ENCODE measurements at places on chromosomes 3 and 15.

GRCh38 chr3:160257606-160258005 is 32.4 kb downstream of the C3orf80 start:
- DNase-seq = no peak

- no peak for DNase-seq
Observed at GRCh38 chr3:10744098-10744465, 71.9 kb upstream of the SLC6A11 start.

DNA sequence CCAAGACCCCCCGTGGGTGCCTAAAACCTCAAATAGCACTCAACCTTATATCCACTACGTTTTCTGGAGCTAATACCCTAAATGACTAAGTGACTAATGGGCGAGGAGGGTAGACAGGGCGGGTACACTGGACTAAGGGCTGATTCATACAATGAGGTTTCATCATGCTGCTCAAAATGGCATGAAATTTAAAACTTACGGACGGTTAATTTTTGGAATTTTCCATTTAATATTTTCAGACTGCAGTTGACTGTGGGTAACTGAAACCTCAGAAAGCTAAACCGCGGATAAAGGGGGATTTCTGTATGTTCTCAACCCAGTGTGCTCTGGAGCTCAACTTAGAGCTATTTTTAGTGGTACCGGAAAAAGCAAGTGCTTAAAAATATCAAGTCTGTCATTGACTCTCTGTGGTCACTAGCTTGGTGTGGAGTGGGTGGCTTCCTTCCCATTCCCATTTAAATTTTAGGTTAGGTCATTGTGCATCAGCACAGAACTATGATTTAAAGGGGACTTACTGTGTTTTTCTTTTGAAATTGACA is 72.9 kb downstream of the LRRC28 start:
- no peak for DNase-seq

DNA sequence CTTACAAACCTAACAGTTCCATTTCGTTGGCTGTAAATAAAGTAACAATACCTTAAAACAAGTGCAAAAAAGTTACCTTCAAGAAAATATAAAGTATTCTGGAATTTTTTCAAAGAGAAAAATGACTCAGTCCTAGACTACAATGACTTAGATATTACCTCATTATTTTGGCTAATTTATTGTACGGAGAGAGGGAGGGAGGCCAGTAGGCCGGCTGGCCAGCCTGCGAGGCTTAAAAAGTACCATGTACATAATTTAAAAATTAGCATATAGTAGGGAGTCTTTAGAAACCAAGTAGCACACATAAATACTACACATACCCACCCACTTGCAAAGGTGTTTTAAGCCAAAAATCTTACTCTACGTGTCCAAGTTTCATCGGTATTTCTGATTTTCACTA is 41.9 kb upstream of the MAP4 start:
- no peak for DNase-seq

- no peak for DNase-seq
Observed at GRCh38 chr15:101044625-101045235, 125.6 kb downstream of the LRRK1 start.

DNA sequence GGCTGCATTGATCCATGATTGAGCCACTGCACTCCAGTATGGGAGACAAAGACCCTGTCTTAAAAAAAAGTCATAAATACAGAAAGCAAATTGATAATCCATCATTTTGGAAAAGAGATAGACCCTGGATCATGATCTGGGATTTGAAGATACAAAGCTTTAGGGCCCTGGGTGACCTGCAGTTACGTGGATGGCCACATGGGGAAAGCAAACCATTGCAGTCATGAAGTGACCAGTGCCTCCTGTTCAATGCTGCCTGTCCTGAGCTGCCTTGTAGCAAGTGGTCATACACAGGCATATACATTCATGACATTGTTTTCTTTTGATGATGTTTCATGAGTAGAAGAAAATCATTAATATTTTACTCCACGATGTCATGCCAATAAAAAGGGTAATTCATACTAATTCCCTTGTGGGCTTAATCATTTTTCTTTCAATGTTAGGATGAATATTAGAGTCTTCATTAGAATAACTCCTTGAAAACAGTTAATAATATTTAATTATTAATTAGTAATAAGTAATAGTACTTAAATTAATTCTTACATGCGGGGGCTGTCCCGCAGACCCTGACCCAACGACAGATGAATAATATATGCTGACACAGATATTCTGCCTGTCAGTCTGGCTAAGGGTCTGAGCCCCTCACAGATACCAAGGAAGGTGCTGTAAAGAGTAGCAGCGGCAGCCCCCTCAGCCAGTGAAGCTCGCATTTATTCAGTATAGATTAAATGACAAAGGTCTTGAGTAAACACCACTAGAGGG is 109.0 kb upstream of the UNC13C start:
- no peak for DNase-seq

DNA sequence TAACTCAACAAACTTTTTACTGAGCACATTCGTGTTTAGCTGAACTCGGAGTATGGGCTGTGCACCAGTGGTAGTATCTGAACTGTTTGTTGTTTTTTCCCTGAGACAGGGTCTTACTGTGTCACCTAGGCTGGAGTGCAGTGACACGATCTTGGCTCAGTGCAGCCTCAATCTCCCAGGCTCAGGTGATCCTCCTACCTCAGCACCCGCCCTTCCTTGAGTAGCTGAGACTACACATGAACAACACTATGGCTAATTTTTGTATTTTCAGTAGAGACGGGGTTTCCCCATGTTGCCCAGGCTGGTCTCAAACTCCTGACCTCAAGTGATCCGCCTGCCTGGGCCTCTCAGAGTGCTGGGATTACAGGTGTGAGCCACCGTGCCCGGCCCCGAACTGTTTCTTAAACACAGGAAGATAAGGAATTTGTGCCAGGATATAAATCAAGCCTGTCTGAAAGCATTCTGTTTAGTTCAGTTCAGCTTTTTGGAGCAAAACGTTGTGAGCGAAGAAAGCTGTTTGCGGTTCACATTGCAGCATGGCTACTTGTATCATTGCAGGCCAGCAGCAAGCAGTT is 40.4 kb upstream of the SKOR1 start:
- DNase-seq = no peak

- DNase-seq = no peak
Observed at GRCh38 chr3:64303401-64303800, 78.1 kb upstream of the PRICKLE2 start.

DNA sequence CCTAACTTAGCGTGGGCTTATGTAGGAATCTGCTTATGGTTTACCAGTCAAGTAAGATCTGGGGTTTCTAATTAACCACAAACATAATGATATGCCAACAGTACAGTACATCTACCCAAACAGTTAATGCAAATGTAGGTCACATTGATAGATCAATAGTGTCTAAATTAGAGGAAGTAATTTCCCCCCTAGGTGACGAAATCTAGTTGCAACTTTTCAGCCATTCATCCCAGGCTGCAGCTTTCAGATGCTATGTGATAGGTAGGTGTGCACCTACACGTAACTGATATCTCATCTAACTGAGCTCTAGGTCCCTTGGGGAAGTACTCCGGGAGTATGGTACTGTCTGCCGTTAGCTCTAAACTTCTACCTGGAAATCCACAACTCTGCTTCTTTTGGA is 57.2 kb downstream of the CRTC3 start:
- no peak for DNase-seq

DNA sequence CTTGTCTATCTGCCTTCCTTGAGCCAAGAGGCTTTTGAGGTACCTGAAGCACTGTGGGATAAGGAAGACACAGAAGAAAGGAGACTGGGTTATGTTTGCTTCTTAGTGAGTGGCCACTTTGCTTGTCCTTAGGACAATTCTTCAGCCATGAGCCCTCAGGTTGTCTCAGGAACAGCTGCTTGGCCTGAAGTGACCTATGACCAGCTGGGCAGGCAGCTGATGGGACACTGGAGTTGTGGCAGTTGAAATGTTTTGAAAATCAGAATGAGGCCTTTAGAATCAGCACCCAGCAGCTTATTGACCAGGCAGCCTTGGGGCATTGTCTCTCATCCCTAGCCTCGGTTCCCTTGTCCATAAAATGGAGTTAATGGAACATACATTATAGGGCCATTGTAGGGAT is 37.0 kb downstream of the RBP2 start:
- no peak for DNase-seq

DNA sequence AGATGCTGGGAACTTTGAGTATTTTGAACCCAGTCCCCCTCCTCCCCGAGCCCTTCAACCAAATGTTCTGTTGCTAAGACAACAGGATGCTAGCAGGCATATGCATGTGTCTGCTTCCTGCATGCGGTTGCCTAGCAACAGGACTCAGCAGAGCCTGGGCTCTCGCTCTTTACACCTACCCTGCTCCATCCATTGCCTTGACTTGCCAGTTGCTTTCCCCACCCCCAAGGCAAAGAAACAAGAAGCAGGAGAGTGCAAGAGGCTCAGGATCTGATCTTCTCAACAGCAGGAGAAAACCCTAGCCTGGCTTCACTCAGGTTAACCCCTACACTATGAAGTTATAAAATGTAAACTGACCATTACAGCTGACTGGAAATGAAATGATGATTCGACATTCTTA is 393.0 kb downstream of the IGSF11 start:
- DNase-seq = peak; percentile 59

- DNase-seq = peak; percentile 9
Observed at GRCh38 chr3:112734736-112735350, 93.9 kb upstream of the CCDC80 start.

DNA sequence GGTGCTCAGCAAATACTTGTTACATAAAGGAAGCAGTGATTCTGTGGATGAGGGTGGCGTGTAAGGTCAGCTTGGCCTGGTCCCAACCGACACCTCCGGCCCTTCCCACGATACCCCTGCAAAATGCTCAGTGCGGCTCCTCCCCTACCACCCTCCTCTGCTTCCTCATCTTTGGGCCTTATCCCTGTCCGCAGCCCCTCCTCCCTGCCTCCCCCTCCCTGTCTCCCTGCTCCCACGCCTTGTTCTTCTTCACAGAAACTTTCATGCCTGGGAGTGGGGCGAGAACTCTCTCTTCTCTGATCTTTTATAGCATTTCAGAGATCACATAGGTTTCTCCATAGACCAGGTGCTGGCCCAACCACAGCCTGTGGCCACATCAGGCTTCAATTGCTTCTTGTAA is 75.0 kb upstream of the ATP2B2 start:
- DNase-seq = no peak

DNA sequence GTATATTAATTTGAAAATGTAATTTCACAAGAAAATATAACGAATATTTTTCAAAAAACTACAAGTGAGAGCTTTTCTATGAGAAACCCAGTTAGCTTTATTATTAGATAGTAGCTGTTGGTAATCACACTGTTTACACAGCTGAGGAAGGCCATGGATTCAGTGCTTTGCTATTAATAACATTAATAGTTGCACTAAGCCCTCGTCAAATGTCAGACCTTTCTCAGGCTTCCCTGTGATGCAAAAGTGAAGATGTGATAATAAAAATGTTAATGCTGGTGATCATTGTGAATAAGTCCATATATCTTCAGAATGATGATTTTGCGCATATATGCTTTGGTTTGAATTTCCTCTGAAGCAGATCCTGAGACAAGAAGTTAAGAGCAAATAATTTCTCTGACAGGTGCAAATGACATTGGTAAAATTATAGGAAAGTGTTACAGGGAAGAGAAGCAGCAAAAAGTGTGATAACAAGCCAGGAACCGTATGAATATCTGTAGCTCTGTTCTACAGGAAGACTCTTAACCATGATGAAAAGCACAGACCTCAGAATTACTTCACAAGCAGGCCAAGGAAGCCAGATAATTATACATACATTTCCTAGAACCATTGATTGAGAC is 56.5 kb upstream of the CNTN6 start:
- DNase-seq = no peak

DNA sequence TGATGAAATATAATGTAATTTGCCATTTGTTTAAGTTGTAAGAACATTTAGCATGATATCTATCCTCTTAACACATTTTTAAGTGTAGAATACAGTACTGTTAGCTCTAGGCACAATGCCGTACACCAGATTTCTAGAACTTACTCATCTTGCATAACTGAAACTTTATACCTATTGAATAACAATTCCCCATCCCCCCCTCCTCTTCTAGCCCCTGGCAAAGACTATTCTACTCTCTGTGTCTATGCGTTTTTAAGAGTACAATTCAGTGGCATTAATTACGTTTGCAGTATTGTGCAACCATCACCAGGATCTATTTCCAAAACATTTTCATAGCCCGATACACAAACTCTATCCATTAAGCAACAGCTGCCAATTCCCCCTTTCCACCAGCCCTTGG is 261.7 kb downstream of the PLOD2 start:
- peak; percentile 46 for DNase-seq

- DNase-seq = no peak
Observed at GRCh38 chr3:179464323-179465092, 13.2 kb upstream of the GNB4 start.

DNA sequence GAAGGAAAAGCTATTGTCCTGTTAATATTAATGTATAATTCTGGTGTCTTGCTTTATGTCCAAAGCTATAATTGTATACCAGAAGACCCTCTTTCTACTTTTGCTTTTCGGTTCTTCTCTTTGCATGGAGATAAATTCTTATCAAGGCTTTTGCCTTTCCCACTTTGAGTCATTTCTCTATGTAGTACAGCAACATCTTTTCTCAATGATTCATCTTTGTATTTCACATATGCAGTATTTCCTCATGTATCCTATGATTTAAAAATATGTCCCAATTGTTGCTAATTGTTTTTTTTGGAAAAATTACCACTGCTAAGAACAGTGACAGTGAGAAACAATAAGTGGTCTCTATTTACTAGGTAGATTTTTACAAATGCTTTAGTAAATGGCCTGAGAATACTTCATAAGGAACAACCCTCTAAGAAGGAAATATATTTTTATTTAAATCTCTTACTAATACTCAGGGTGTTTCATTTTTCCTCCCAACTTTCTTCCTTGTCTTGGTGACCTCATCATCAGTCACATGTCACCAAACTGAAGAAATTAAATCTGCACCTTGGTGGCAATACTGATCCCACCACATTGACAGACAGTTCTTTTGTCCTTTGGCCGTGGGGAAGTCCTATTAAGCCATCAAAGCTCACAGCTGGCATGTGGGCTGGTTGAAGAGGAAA is 290.6 kb downstream of the SATB1 start:
- DNase-seq = no peak

DNA sequence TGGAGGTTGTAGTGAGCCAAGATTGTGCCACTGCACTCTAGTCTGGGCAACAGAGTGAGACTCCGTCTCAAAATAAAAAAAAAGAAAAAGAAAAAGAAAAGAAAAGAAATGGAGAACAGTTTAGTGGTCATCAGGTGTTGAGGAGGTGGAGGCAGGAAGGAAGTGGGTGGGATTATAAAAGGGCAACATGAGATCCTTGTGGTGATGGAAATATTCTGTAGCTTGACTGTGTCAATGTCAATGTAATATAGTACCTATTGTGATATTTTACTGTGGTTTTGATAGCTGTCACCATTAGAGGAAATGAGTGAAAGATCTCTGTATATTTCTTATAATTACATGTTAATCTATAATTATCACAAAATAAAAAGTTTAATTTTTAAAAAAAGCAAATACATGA is 60.8 kb downstream of the TRAT1 start:
- DNase-seq = no peak

DNA sequence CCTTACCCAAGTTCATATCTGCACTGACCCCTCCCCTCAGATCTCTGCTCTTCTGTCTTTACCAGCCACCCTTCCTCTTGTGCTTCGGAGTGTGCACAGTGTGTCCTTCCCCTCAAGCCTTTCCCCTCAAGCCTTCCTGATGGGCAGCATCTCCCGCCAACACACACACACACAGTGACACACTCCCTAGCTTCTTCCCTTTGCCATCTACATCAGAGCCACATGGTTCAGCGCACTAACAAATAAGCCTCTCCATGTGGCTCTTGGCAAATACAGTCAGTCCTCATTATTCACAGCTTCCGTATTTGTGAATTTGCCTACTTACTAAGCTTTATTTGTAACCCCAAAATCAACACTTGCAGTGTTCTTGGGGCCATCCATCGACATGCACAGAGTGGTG is 37.5 kb downstream of the SH3BP5 start:
- no peak for DNase-seq

GRCh38 chr3:158845765-158846350 is 44.0 kb downstream of the MFSD1 start:
- peak; percentile 13 for DNase-seq

Data from NCI-H1436 treated with DMSO at 0.1 percent for 48 hours (cell line).